ENCODE measurements at places on chromosomes 3 and 15.

- no peak for DNase-seq
These were observed 128.4 kb downstream of the ZBTB20 start for GRCh38 chr3:115018694-115019093.

GRCh38 chr3:22835041-22835440, 368.1 kb upstream of the UBE2E2 start:
- DNase-seq, result no peak

GRCh38 chr15:78979456-78980320, 34.8 kb upstream of the CTSH start:
- DNase-seq, result peak; percentile 17

DNA sequence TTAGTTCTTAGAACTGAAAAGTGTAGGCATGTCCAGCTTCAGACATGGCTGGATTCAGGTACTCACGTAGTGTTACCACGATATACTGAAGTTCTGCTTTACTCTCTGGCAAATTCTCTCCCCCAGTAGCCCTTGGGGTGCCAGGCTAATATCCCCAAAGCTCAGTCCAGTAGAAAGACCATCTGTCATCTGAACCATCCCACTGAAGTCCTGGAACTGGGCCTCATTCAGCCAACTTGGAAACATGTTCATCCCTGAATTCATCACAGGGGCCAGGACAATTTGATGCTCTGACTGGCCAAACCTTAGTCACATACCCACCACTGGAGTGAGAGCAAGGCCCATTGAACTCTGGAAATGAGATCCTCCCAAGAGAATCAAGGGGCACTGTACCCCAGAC, 8.2 kb downstream of the EFCC1 start:
- DNase-seq, result no peak

GRCh38 chr3:105999856-106000255, 131.0 kb upstream of the CBLB start:
- DNase-seq, result no peak

- DNase-seq, result no peak
These were observed 25.5 kb downstream of the OSBPL10 start for GRCh38 chr3:31955581-31955980.

- no peak for DNase-seq
These were observed 575.8 kb downstream of the FHIT start for GRCh38 chr3:60675424-60675823.

- no peak for DNase-seq
These were observed 12.3 kb downstream of the DPH3 start for GRCh38 chr3:16252243-16252978.

GRCh38 chr3:177551431-177551836, 354.2 kb upstream of the TBL1XR1 start:
- no peak for DNase-seq

DNA sequence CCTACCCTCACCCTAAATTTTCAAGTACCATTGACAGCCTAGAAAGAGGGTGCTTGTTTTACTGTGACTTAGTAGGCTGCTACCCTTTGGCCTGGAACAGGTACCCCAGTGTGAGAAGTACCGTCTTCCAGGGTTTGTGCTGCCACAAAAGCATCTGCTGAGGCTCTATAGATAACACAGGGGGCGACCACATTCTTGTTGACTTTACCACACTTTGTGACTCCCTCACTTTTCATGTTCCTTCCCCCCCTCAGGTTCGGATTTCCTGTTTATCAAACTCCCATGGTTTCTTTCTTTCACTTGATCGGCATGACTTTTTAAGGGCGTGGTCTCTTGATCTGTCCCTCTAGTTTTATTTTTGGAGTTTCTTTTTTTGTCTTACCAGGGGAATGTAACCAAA, 23.5 kb downstream of the EXOG start:
- no peak for DNase-seq

- DNase-seq, result no peak
These were observed 102.8 kb downstream of the PEX5L start for GRCh38 chr3:179933914-179934313.

DNA sequence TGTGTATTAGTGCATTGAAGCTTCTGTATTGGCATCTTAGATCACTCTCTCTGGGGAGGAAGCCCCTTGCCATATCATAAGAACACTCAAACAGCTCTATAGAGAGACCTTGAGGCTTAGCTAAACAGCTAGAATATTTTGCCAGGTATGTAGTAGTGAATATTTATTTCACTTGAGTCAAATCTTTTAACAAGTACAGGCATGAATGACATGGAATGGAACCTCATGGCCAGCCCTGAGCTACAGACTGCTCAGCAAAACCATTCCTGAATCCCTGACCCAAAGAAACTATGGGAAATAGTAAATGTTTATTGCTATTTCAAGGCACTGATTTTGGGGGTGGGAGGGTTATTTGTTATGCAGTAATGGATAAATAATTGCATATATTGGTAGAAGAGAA, 604.8 kb downstream of the MECOM start:
- DNase-seq, result no peak

- DNase-seq, result no peak
These were observed 135.5 kb upstream of the TTC14 start for GRCh38 chr3:180466401-180467011.

GRCh38 chr3:6994081-6994668, 133.3 kb downstream of the GRM7 start:
- DNase-seq, result no peak

- no peak for DNase-seq
These were observed 134.9 kb upstream of the TOPAZ1 start for GRCh38 chr3:44106756-44107155.

DNA sequence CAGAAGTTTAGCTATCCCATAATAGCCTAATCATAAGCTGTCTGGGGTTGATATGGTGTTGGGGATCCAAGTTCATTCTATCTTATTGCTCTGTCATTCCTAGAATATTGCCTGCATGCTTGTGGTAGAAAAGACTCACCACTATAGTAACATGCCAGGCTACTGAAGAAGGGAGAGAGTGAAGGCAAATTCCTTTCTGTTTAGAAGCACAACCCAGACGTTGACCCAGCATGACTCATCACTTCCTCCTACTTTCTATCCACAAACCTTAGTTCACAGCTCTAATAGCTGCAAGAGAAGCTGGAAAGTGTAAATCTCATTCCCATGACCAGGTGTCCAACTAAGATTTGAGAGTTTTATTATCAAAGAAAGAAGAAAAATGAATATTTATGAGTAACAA, 57.8 kb upstream of the NMD3 start:
- no peak for DNase-seq

- DNase-seq, result no peak
These were observed 11.2 kb downstream of the DLL4 start for GRCh38 chr15:40940296-40940801.

- no peak for DNase-seq
These were observed 10.9 kb downstream of the CTDSPL start for GRCh38 chr3:37872413-37873160.

GRCh38 chr3:4670352-4670751, 177.2 kb downstream of the ITPR1 start:
- no peak for DNase-seq

DNA sequence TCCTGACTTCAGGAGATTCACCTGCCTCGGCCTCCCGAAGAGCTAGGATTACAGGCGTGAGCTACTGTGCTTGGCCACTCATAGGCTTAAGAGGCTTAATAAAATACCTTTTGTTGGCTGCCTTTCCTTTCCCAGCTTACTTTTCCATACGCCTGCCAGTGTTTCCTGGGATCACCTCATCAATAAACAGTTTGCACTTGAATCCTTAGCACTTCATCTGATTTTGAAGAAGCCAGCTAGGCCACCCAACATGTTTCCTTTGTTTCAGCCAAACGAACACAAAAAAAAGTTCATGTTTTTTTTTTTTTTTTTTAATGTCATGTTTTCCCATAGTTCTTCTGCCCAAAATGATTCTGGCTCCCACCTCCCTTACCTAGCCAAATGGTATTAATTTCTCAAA, 92.3 kb downstream of the RAP2B start:
- no peak for DNase-seq

GRCh38 chr3:40979962-40980361, 219.3 kb upstream of the CTNNB1 start:
- no peak for DNase-seq

DNA sequence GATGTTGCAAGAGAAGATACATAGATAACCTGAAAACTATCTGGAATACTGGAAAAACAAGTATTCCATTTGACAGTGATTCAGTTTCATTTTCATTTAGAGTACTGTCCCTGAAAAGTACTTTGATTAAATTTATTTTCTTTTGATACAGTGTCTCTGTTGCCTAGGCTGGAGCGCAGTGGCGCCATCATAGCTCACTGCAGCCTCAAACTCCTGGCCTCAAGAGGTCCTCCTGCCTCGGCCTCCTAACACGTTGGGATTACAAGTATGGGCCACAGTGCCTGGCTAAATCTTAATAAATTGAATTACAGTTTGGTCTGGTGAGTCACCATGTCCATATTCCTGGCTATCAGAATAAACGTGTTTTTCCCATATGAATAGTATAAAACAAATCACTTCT, 1.6 kb upstream of the LEO1 start:
- DNase-seq, result no peak

GRCh38 chr3:139509631-139510030, 29.9 kb downstream of the RBP1 start:
- no peak for DNase-seq

DNA sequence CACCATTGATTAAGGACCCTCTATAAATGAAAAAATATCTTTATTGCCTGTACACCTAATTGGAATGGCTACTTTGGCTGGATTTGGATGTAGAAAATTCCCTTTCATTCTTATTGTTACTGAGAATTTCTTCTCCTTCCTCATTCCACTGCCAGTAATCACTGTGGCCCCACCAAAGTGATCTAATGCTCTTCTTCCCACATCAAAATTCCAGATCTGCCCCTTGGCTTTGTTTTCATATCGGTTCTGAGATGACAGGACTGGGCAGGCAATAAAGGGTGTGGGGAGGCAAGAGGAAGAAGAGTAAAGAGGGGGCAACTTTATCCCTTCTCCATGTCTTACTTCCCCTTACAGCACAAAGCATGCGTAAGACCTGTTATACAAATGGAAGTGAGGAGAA, 2.1 kb downstream of the ANKUB1 start:
- DNase-seq, result no peak

- DNase-seq, result no peak
These were observed 17.7 kb upstream of the FEM1B start for GRCh38 chr15:68259883-68260282.

DNA sequence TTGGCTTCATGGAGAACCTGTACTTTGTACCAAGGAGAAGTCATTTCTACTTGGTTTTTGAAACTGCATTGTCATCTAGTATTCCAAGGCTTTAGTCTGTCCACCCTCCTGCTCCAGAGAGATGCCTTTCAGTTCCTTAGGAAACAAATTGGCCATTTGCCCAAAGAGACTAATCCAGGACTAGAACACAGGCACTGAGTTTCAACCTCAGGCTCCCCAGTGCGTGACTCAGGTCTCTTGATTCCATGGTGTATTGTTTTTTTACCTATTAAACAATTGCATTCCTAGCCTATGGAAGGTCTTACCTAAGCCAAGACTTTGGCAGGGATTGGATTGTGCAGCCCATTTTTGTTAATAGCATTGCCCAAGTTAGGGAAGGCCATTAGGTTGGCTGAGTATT, 214.8 kb upstream of the CTDSPL start:
- DNase-seq, result no peak

- DNase-seq, result no peak
These were observed 20.5 kb upstream of the LYZL4 start for GRCh38 chr3:42430781-42431532.

- DNase-seq, result peak; percentile 41
These were observed 210.6 kb upstream of the ATP10A start for GRCh38 chr15:26073430-26074333.

DNA sequence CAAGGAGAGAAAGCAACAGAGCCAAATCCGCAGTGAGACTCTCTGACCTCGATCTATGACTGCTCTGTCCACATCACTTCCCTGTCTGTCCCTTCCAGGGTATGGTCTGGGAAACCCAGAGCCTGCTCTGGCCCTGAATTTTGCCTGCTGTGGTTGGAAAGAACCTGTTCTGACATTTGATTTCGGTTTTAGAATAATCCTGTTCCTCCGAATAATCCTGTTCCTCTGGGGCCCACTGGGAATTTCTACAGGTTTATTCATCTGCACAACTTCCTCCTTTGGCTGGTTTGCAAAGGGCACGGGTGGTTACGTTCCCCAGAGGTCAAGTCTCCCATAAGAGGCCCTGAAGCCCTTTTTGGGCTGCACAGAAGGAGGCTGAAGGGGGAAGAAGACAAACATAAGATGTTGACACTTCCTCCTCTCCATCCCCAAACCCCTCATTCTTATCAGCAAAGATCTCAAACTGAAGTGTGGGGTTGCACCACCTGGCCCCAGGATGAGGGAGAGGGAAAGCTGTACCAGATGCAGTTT, 10.6 kb downstream of the LAMP3 start:
- no peak for DNase-seq

Data from activated naive CD4-positive, alpha-beta T cell treated with Interleukin-2 at 50 U/mL for 16 hours (primary cell).